Left colon (tissue), 2 donors: ENCODE measurements at places on chromosomes 7 and 10. TPM values are rescaled to one million over a fixed set of nuclear protein-coding genes. Genes with fewer than 3 reads are reported as not detected.

The KBTBD2 gene
- total RNA-seq = 22.2 TPM

The IKZF1 gene
- total RNA-seq = 11.2 TPM

- no peak for DNase-seq
Observed at GRCh38 chr10:124534231-124534798, 72.7 kb downstream of the LHPP start.

GRCh38 chr7:157753713-157754415 lies 417.1 kb downstream of the DNAJB6 start:
- no peak for DNase-seq
